ENCODE measurements at places on chromosomes 16 and 17.

GRCh38 chr16:79401157-79401556 is 199.4 kb downstream of the MAF start:
- no peak for DNase-seq

GRCh38 chr17:76013377-76013932 is 12.8 kb downstream of the CDK3 start:
- no peak for DNase-seq

- no peak for DNase-seq
Measured at GRCh38 chr16:87487361-87487924, 5.4 kb downstream of the ZCCHC14 start.

GRCh38 chr16:12188061-12188934 is 211.8 kb downstream of the SNX29 start:
- DNase-seq: no peak

- no peak for DNase-seq
Measured at GRCh38 chr17:2892305-2892971, 96.2 kb downstream of the RAP1GAP2 start.

GRCh38 chr16:65698791-65699321 is 577.0 kb upstream of the CDH11 start:
- DNase-seq: no peak

DNA sequence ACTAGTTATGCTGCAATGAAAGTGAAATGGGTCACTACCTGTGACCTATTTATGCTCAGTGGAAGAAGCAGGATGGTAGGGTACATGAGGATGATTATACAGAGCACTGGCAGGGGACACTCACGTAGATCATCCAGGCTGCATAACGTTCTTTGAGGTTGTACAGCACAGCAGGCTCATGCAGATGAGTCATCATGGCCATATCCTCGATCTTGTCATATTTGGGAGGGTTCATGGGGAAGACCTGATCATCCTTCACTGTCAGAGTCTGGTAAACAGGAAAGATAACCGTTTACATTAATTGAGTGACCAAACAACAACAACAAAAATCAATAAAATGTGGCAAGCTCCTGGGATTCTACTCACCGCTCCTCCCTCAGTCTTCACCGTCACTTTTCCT is 2.1 kb downstream of the MYH2 start:
- DNase-seq: no peak

GRCh38 chr16:12504312-12504711 is 299.4 kb downstream of the CPPED1 start:
- no peak for DNase-seq

GRCh38 chr17:49456183-49456965 is 38.7 kb upstream of the NGFR start:
- DNase-seq: no peak

- peak; percentile 79 for DNase-seq
Measured at GRCh38 chr16:89115216-89115861, 21.7 kb downstream of the ACSF3 start.

DNA sequence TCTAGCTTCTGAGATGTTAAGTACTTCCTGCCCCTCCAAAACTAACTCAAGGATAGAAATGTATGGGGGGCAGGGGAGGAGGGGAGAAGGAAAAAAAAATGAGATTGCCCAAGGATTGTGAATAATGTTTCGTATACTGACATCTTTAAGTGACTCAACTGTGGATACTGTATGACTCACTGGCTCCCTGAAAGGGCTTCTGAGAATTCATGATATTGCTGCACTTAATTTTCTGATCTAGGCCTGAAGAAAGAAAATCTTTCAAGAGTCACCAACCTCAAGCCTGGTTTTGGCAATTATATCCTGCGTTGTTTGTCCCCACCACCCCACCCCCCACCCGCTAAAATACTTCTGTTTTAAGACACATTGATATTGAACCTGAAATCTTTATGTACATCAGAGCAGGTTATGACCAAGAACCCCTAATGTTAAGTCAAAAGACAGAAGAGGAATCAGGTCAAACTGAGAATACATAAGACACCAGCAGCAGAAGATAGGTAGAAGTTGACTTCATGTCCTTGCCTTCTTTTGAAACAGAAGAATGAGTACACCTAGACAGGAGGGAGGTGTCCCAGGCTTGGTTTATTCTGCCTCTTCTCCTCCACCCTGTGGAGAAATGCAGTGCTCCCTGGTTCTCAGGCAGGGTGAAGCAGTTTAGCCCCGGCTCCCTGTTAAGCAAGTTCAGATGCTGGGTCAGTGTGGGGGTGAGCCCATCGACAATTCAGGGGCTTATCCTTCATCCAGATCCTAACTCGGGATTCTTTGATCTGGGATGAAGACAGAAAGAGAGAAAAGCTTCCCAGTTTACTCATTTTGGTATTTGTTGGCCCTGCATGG is 3.3 kb upstream of the FBXL20 start:
- DNase-seq: no peak

- DNase-seq: no peak
Measured at GRCh38 chr17:69558796-69559195, 144.3 kb downstream of the MAP2K6 start.

- DNase-seq: no peak
Measured at GRCh38 chr16:27779641-27780164, 229.8 kb downstream of the KATNIP start.

GRCh38 chr17:65305116-65305515 is 167.9 kb downstream of the RGS9 start:
- no peak for DNase-seq

GRCh38 chr16:64240586-64240985 is 881.3 kb downstream of the CDH11 start:
- no peak for DNase-seq

DNA sequence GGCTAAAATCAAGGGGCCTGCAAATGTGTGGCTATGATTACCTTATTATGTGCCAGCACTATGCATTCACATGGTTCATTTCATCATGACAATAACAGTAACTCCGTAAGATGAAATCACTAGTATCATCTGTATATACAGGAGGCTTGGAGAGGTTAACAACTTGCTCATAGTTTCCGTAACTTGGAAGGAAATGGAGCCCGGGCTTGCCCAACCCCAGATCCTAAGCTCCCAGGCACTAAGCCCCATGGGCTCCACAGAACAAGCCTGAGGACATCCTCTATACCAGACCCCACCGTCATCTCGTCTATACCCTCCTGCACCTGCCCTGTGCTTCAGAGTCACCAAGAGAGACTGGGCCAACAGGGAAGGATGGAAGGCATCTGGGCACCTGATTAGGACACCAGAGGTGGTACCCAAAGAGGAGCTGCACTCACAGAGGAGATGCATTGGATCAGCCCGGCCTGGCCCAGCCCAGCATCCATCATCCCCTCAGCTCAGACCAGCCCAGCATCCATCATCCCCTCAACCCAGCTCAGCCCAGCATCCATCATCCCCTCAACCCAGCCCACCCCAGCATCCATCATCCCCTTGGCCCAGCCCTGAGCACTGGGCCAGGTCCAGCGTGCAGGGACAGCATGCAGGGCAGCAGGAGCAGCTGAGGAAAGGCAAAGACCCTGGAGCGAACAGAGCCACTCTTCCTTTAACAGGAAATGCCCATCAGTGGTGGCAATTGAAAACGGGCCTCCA is 28.5 kb downstream of the NSMCE1 start:
- DNase-seq: no peak

GRCh38 chr17:17414341-17414805 is 62.4 kb upstream of the MED9 start:
- no peak for DNase-seq

DNA sequence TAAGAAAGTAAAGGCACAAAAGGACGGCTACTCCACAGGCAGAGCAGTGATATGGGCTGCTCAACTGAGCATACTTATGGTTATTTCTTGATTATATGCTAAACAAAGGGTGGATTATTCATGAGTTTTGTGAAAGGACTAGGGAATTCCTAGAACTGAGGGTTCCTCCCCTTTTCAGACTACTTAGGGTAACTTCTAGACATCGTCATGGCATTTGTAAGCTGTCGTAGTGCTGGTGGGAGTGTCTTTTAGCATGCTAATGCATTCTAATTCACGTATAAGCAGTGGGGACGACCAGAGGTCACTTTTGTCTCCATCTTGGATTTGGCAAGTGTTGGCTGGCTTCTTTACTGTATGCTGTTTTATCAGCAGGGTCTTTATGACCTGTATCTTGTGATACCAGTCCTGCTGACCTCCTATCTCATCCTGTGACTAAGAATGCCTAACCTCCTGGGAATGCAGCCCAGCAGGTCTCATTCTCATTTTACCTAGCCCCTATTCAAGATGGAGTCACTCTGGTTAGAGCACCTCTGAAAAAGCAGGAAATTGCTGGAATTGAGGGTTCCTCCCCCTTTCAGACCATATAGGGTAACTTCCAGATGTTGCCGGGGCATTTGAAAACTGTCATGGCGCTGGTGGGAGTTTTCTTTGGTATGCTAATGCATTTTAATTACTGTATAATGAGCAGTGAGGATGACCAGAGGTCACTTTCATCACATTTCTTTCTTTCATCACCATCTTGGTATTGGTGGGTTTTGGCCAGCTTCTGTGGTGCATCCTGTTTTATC is 388.5 kb downstream of the XYLT1 start:
- DNase-seq: no peak

GRCh38 chr16:11180489-11180888 is 75.5 kb downstream of the SOCS1 start:
- no peak for DNase-seq

DNA sequence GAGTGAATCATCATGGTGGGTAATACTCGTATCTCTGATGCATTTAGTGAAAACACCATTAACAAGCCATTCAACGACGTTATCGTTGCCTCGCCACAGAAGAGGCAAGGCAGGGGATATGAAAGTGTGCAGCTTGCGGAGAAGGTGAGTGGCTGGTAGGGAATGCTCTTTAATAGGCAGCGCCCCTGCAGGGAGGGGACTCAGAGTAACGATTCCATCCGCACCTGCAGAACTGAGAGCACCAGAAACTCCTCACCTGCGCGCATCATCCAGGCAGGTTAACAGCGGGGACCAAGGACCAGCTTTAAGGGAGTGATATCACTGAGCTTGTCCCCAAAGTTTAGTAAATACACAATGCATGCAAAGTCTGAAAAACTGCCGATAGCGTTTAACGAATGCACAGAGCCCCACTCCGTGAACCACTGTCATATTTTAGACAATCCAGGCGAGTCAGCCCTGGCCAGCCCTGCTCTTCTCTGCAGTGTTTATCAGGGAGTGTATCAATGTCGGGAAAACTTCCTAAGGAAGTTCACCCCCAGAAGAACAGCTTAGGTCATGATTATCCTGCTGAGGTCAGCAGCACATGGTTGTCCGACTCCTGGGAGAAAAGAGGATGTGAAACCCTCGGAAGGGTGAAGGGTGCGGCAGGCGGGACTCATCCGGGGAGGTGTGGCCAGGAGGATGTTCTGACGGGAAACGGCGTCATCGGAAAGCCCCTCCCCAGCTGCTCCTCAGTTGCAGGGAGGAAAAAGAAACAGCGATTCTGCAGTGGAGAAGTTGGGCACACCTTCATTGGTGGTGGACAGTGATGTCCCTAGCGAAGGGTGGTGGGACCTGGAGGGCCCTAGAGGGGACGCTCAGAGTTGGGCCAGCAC is 68.5 kb upstream of the DNAH17 start:
- peak; percentile 51 for DNase-seq

DNA sequence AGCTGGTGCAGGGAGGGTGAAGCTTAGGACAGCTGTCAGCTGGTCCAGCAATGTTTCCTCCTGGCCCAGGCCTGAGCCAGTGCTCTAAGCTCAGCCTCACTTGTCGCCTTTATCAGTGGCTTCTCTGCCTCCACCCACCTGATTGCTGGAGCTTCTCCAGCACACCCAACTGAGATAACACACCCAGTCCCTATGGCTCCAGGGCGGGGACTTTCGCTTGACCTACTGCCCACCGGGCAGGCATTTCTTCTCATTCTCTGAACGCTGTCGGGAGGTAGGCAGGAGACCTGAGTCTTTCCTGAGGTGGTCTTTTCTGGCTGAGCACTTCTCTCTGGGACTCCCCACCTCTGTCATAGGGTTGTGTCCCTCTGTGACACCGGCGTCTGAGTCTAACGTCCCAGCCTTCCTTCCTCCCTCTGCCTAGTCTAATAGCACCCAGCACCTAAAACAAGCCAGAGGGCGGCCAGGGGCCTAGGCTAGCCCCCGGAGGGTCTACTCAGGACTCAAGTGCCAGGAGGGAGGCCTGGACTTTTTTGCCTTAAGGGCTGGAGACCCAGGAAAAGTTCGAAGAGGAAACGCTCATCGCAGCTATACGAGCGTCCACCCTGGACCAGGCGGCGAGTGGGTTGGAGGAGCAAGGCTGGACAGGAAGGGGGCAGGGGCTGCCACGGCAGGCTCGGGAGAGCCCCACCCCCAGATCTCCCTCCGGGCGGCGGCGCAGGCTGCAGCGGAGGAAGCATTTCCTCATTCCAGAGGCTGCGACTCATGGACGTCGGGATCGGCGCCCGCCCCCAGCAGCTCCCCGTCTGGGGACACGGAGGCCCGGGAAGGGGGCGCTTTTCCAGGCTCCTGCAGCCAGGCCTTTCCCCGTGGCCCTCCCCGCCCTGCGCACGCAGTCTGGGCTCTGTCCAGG is 756 bp downstream of the TAX1BP3 start:
- no peak for DNase-seq

DNA sequence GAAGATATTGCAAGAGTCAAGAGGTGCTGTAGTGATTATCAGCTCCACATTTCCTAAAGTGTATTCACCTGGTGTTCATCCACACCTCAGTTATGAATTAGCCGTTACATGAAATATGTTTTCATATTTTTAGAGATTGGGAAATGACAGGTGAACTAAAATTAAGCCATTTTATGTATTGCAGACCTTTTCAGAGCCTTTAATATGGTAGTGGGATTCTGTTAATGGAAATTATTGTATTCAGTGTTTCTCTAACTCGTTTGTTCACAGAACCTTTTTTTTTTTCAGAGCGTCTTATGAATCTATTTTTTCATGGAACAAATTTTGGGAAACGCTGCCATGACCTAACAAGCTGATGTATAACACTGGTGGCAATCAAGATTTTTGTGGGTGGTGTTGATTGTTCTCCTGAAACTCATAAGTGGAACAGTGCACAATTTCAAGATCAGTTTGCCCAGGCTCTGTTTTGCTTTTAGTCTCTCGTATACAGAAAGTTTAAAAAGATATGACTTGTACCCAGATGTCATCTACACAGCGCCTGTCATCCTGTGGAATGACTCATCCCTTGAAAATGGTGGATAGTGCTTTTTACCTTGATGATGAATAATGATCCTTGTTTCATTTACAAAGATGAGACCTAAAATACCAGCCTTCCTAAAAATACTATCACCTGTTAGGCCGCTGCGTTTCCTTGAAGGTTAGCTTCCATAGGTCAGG is 88.8 kb downstream of the ARHGAP44 start:
- no peak for DNase-seq

DNA sequence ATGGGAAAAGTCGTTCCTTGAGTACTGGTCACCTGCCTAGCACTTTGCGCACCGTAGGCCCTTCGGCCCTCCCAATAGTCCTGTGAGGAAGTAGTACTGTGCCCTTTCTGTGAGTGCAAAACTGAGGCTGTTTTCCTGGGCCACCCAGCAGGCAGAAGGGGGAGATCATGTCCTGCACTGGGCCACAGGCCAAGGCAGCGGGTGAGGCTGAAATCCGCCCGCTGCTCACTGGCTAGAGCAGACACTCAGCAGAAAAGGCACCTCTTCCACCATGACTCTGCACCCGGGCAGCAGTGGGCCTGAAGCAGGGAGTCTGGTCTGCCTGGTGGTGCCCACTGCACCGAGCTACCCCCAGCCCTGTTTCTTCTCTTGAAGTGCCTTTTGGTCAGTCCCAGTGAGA is 20.2 kb downstream of the METTL22 start:
- no peak for DNase-seq

GRCh38 chr16:15827709-15828343 is 29.0 kb downstream of the MYH11 start:
- DNase-seq: no peak

All from activated CD4-positive, alpha-beta T cell treated with anti-CD3 and anti-CD28 coated beads for 1 hour (primary cell).